ENCODE measurements at places on chromosomes 2 and 18. TPM values are rescaled to one million over a fixed set of nuclear protein-coding genes. Genes with fewer than 3 reads are reported as not detected.

Gene MARCO
- not detected for total RNA-seq

Gene ALPG
- total RNA-seq = not detected

Gene UGT1A6
- total RNA-seq = not detected

Gene MAPK4
- total RNA-seq = not detected

Gene SLC9A2
- not detected for total RNA-seq

Gene MOGAT1
- not detected for total RNA-seq

Gene MC2R
- total RNA-seq = not detected

Gene ERCC3
- total RNA-seq = 39.1 TPM

Gene SMYD1
- total RNA-seq = not detected

Gene ZAP70
- total RNA-seq = not detected

Gene EFHD1
- total RNA-seq = 2.2 TPM

Gene GKN1
- total RNA-seq = not detected

All from HFFc6 (cell line).